ENCODE measurements at places on chromosomes 13 and 19.

- no peak for DNase-seq
These were observed 108.2 kb downstream of the TNFSF13B start for GRCh38 chr13:108377646-108378206.

DNA sequence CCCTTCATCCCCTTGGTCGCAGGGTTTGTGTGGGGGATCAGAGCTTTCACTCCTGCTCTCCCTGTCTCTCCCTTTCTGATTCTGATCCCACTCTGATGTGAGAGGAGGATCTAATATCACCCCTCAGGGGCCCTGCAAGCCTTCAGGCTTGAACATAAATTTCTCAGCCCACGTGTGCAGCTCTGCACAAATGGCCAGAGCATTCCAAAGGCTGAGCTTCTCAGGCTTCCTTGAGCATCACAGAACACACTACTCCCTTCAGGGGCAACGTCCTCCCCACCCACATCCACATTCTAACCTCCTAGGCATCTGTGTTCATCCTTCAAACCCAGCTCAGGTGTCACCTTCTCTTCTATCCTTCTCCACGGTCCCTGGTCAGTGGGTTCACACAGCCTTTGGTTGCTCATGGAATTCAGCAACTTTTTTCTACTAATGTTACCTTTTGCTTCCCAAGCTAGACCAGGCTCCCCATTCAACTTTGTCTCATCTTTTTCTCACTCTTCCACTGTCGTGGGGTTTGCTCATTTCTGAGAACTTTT, 24.4 kb upstream of the DOCK9 start:
- DNase-seq: no peak

DNA sequence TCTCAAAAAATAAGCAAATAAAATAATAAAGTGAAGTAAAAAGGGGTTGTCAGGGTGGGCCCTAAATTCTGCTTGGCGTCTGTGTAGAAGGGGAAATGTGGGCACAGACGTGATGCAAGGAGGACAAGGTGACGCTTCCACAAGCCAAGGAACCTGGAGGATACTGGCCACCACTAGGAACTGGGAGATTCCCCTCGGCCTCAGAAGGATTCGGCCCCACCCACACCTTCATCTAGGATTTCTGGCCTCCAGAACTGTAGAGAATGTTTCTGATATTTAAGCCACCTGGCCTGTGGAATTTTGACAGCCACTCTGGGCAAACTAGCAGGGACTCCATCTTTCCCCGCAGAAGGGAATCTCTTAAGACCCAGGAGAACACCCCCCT, 1.1 kb downstream of the PLEKHJ1 start:
- DNase-seq: no peak

- no peak for DNase-seq
These were observed 13.2 kb downstream of the AP3D1 start for GRCh38 chr19:2138061-2138728.

GRCh38 chr19:10544753-10545251, 1.1 kb downstream of the ATG4D start:
- DNase-seq: no peak

DNA sequence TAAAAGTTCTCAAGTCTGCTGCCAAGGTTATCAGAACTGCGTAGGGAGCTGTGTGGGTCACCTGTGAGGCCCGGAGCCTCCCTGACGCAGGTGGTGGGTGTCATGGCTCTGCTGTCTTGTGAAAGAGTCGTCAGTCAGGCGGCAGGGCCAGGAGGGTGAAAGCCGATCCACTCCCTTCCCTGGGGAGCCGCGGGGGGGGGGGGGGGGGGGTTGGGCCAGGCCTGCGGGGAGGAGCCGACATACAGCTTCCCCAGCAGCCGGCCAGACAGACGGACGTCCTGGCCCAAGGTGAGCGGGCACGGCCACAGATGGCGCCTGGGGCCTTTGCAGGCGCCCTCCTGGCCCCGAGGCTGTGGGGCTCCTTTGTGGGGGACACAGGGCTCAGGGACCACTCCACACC, 12.4 kb downstream of the SBNO2 start:
- DNase-seq: no peak

DNA sequence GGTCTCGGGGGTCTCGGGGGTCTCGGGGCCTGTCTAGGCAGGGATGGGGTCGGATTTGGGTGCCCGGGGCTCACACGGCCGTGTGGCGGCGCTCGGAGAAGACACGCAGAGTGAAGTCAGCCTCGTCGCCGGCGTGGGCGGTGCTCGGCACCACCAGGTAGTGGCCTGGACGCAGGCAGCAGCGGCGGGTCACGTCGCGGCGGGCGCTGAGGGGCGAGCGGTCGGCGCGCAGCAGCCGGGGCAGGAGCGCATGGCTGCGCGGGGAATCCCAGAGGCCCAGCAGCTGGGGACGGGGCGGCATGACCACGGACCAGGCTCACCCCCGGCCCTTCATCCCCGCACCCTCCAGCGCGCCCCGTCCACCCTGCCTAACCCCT, 8.2 kb downstream of the CAPN12 start:
- no peak for DNase-seq

GRCh38 chr19:48194041-48194843, 23.8 kb downstream of the ZSWIM9 start:
- no peak for DNase-seq

DNA sequence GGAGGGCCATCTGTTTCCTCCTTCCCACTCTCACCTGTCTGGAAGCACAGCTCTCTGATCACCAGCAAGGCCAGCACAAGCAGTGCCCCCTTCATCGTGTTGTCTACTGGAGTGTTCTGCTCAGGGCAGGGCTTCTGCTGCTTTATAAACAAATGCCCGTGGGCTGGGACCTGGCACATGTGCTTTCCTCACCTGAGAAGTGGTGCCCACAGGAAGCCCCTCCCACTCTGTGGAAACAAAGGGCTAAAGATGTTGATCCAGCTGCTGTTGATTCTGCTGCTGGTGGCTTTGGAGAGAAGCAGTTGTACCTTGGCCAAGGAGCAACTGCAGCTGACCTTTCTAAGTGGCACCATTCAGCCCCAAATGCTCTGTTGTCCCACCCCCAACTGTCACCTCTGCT, 26.4 kb upstream of the ZNF181 start:
- no peak for DNase-seq

- no peak for DNase-seq
These were observed 193.9 kb upstream of the RNF113B start for GRCh38 chr13:98370806-98371515.

- DNase-seq: no peak
These were observed at the start of gene PRTN3 for GRCh38 chr19:840519-841206. Gene PRTN3 (plus strand): TSS chr19:840999. CDS start chr19:841009, 10 bp downstream.

GRCh38 chr19:2166741-2167738, 3.3 kb downstream of the DOT1L start:
- DNase-seq: no peak

DNA sequence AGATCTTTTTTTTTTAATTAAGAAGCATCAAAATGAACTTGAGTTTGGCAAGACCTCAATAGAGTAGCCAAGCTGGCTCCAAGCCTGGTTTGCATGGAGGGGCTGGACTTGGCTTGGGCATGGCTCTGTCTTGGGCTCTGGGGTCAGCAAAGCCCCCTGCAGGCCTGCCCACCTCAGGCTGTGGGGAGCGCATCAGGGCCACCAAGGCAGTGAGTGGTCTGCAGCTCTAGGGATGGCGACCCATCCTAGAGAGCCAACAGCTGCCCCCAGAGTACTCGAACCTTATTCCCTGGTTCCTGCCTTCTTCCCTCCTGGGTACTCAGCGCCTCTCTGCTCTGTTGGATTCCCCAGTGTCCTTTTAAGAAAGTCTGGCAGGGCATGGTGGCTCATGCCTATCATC, 5.4 kb upstream of the CHST8 start:
- no peak for DNase-seq

- no peak for DNase-seq
These were observed 70.4 kb upstream of the MRI1 start for GRCh38 chr19:13693889-13694288.

- DNase-seq: no peak
These were observed 31.5 kb upstream of the TPT1 start for GRCh38 chr13:45372189-45373161.

DNA sequence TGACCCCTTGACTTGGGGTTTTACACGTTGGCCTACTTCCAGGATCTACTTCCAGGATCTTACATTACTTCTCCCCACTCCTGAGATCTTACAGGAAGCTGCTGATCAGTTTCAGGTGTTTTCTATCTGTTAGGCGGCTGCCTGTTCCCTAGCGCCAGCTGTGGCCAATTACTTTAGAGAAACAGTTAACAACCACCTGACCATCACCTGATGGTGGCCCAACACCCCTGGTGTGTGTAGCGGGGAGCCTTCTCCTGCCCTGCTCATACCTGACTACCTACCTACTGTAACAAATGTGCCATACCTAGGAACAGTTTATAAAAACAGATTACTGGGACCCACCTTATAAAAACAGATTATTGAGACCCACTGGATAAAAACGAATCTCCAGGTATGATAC, 2.8 kb upstream of the POP4 start:
- no peak for DNase-seq

DNA sequence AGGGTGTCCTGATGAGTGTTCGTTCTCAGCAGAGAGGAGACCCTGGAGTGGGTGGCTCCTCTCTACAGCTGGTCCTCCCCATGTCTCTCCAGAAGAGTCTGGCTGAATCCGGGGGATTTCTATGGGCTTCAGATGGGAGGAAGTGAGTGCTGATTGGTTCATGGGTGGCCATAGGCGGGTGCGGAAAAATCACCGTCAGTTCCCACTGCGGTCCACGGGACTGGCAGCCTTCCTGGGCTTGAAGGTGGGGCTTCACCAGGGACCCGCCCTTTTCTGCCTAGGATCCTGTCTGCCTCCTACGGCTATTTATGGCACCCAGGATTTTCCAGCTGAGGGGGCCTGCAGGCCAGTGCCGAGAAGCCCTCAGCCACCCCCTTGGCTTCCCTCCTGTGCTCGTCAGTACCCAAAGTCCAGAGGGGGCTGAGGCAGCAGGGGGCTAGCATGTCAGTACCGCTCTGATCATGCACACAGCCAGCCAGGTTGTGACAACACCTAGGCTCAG, 18.4 kb downstream of the CPB2 start:
- DNase-seq: no peak

DNA sequence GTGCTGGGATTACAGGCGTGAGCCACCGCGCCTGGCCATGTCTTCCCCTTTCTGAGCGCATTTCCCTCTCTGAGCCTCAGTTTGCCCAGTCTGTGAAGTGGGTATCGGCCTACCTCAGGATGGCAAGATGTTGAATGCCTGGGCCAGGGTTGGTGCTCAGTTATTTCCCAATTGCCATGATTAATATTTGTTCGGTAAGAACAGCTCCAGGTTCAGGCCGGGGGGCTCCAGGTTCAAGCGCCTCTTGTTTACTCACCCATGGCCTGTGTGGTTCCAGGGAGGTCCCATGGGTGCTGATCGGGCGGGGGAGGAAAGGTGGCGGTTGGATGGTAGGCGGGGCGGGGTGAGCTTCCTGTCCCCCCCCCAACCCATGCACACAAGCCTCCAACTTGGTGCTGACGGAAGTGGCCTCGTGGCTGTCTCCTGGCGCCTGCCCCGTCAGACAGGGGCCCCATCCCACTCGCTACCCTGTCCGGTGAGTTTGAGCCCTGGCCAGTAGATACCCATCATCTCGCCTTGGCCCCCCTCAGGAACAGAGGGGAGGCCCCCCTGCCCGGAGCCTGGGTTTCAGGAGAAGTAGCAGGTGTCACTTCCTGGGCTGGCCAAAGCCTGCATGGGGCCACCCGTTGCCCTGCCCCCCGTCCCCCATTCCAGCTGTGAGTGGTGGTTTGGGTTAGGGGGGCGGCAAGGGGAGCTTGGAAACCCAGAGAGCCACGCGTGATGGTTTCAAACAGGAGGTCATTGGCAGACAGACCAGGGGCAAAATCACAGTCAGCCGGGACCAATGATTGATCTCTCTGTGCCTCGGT, at the start of gene FCHO1:
Gene FCHO1, plus strand, starts transcription at position 375 of the 809 bp plus-strand sequence. CDS start 3,688 bp downstream, outside the sequence.
- DNase-seq: no peak

GRCh38 chr19:7983995-7984837, 21.2 kb downstream of the ELAVL1 start:
- no peak for DNase-seq

DNA sequence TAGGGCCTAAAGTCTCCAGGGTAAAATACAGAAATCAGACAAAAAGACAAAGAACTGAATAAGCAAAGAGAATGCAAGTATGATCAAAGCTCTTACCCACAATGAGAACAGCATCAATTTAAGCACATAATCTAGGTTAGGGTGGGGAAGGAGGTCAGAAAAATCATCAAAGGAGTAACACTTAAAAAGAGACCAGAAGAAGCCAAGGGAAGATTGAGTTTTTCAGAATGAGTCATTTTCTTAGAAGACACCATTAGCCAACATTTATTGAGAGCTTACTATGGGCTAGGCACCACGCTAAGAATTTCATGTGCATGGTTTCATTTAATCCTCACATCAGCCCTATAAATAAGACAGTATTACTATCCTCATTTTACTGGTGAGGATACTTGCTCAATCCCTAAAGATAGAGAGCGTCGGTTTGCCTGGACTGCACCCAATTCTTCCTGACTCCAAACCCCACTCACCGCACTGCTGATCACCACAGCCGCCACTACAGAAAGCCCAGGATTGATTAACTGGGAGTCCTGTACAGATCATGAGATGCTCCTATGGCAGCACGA, 1.7 kb upstream of the SHISA2 start:
- no peak for DNase-seq

DNA sequence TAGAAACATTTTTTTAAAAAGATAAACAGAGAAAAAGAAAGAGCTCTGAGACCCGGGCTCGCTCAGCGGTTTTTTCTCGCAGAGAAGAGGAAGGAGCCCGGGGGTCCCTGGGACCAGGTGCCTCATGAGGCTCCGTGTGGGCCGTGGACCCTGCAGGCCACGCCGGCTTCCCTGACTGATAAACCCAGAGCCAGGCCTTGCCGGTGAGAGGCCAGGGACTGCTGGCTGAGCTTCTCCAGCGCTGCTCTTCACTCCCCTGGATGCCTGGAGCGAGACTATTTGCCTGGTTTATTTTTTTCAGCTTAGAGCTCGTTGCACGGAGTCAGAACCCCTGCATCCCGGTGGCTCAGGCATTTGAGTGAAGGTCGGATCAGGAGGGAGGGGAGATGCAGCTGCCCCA, 53.4 kb upstream of the F7 start:
- DNase-seq: no peak

- no peak for DNase-seq
These were observed 1468.6 kb upstream of the SLC10A2 start for GRCh38 chr13:104534847-104535246.

DNA sequence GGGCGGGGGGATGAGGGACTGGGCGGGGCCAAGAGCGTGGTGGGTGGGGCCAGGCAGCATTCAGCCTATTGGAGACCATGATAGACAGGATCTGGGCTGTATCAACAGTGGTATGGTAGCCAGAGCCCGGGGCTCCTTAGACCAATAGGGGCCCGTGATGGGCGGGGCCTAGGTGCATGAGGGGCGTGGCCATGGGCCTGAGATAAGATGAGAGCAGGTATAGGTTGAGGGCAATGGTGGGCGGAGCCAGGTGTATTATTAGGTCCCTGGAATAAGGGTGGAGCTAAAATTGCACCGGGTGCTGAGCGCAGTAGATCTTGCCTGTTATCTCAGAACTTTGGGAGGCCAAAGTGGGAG, 5.3 kb downstream of the ABCA7 start:
- DNase-seq: no peak

DNA sequence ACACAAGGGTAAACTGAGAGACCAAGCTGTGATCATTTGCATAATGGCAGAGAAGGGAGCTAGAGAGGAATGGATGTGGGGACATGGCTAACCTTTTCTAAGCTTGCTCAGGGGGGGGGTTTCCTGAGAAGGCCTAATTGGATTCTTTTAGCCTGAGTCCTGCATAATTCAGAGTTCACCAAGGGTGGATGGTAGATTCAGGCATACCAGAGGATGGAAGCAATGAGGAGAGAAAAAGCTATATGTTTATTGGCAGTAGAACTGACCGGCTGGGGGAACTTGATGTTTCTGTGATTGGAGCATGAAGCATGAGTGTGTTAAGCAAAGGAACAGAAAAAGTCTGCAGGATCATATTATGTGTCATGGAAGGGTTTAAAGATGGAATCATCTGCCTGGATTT, 65.9 kb upstream of the KLF12 start:
- no peak for DNase-seq

Data from Panc1 (cell line).